Cerebellar cortex (tissue), 1 donor: ENCODE measurements at places on chromosomes 3 and 15.
A peak's percentile ranks its signal among the peaks of the same experiment; 100 is the strongest.

DNA sequence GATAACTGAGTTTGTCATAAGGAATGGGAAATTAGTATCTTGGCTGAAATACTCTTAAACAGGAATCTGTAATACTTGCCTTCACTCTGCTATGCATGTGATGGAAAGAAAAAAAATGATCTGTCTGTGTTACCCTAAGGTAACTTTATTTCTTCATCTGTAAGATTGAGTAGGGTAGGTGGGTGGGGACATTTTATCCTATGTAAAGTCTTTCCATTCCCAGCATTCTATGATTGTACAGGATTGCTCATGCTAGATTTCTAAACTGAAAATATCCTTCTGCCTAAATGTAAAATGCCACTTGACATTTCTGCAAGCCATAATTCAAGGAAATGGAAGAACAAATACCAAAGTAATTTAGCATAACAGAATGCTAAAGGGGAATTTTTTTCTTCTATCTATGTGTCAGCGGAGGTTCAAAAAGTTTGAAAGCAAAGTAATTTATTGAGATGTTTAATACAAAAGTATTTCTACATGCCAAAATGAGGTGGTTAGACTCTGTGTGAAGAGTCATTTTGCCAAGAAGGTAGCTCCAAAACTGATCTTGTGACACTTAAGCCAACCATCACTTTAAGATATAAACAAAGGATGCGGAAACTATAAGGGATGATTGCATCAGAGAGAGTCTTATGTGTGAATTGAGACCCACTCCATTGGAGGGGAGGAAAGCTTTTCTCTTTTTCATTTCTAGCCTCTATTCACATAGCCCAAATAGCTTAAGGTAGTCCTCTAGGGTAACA, 46.6 kb upstream of the SERPINI2 start:
- DNase-seq: no peak

- no peak for DNase-seq
These were observed 386.2 kb upstream of the ARHGEF26 start for GRCh38 chr3:153734777-153735551.

- DNase-seq: no peak
These were observed 24.0 kb downstream of the GOLIM4 start for GRCh38 chr3:168071591-168072322.

- DNase-seq: no peak
These were observed 728 bp downstream of the EIF2B5 start for GRCh38 chr3:184135911-184136260.

GRCh38 chr3:167109746-167110145, 270.4 kb downstream of the ZBBX start:
- DNase-seq: no peak

DNA sequence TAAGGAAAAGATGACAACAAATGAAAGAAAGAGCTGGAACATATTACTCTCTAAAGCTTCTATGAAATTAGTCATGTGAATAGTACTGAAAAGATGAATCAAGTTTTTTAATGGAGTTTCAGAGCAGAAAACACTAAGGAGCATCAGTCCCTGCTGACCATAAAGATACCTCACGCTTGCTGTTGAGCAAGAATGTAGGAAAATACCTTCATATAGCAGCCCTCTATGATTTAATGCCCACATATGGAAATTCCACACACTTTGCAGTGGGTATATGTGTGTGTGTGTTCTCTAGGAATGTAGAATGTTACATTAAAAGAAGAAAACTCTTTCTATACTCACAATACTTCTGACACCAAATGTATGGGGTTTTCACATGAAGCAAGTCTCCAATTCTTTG, 355.0 kb downstream of the ERC2 start:
- no peak for DNase-seq

GRCh38 chr15:25849157-25849921, 13.8 kb downstream of the ATP10A start:
- peak; percentile 37 for DNase-seq

- DNase-seq: no peak
These were observed 17.2 kb upstream of the B4GALT4 start for GRCh38 chr3:119257654-119258410.

GRCh38 chr3:27802425-27802824, 80.3 kb upstream of the EOMES start:
- DNase-seq: no peak

GRCh38 chr3:124559846-124560574, 170.2 kb upstream of the UMPS start:
- peak; percentile 79 for DNase-seq

- no peak for DNase-seq
These were observed 175.8 kb upstream of the NANOGP8 start for GRCh38 chr15:35260941-35261340.

- no peak for DNase-seq
These were observed 87.8 kb downstream of the IGF2BP2 start for GRCh38 chr3:185737020-185737419.

DNA sequence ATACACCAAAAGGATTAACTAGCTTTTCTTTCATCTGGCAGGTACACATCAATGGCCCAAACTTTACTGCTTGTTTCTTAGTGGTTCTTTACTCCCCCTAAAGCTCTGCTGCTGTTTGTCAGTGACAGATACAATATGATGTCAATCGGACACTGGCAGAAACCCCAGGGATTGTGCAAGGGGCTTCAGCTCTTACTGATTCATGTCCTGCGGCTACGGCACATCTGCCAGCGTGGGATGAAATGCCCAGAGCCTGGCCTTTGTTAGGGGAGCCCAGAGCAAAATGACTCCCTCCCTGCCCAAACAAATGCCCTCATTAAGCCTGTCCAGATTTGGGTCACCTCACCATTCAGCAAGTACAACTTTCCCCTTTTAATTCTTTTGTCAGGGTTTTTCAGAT, 28.3 kb downstream of the SRP14 start:
- DNase-seq: no peak
